CD8-positive, alpha-beta T cell (primary cell): ENCODE measurements at places on chromosomes 11 and 22. TPM values are rescaled to one million over a fixed set of nuclear protein-coding genes. Genes with fewer than 3 reads are reported as not detected.

OR51E2 gene
- total RNA-seq: not detected

HBG1 gene
- not detected for total RNA-seq

TNNT3 gene
- 18.6 TPM for total RNA-seq

TRPM5 gene
- total RNA-seq: 0.60 TPM

OR9Q2 gene
- not detected for total RNA-seq

KCNA4 gene
- total RNA-seq: not detected

GAB4 gene
- not detected for total RNA-seq
